ENCODE measurements at places on chromosomes 3 and 15.

DNA sequence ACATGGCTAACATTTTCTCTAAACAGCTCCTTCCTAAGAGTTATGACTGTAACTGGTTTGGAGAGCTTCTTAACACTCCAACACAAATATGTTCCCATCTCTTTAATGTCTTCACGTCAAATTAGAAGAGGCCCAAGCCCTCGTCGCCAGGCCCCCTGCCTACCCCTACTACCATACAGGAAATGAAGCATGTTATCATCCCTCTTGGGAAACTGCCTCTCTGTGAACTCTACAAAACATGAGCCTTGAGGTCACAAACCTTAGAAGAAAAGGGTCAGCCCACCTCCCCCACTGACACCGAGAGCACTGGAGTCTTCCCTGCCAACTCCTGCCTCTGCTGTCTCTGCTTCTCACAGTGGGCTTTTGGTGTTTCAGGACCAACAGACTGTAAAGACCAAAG, 243.1 kb upstream of the STT3B start:
- no peak for DNase-seq

- DNase-seq: peak; percentile 49
These were observed 20.1 kb upstream of the ZCWPW2 start for GRCh38 chr3:28328188-28329151.

DNA sequence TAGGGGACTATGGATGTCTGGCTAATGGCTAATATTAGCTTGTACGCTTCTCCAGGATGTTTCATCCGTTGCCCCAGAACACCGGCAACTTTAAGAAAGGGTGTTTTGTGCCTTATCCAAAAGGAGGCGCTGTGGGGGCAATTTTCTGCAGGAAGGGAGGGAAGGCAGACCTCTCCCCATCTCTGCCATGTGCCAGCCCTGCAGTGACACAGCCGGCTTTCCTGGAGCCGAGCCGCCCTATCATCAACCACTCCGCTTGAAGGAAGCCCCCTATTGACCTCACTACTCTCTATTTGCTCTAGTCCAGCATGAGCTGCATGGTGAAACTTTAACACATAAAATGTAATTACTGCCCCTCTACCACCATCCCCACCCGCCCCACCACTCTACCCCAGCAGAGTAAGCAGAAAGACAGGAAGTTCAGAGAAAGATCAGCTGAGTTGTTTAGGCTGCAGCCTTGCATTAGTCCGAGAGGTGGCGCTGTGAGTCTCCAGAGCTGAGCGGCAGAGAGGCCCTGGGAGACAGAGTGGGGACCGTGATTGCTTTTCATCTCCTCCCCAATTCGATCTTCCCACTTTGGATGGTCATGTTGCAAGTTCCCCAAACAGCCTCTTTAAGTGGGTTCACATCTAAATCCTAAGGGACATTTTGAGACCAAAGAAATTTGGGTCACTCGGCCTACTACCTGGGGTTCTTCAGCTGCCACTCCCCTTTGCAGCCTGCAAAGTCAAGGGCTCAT, 24.5 kb upstream of the RAD18 start:
- DNase-seq: peak; percentile 66

- peak; percentile 56 for DNase-seq
These were observed 84.8 kb downstream of the SMAD3 start for GRCh38 chr15:67150023-67150860.

DNA sequence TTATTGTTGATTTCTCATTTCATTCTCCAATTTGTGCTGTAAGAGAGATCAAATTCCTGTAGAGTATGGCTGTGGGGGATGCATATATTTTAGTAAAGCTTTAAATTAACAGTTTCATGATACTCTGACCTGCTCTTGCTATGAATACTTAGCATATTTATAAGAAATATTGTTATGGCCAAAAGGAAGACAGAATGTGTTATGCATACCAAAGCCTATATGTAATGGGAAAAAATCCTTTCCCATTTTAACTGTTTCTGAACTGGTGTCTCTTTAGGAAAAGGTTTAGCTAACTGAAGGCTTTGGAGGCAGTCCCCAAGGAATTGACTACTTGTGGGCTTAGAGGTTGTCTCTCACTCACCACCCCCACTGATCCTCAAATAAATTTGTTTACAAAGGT, 59.2 kb downstream of the CADPS start:
- DNase-seq: no peak

DNA sequence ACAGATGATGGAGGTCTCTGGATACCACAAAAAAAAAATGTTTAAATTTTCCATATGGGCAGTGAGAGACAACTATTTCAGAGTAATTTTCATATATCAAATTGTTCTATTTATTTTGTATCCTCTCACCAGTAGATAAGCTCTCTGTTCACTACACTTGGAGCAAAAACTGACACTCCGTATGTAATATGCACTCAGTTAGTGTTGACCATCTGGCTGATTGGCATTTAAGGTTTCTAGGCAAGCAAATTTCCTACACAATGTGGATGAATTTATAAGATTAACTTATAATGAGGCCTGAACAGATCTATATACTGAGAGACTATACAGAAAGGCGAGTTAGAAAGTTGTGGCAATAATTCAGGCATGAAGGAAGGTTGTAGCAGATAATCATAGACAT, 836.5 kb upstream of the SEMA6D start:
- DNase-seq: no peak

GRCh38 chr3:122892118-122892960, 97.5 kb downstream of the SLC49A4 start:
- DNase-seq: no peak

GRCh38 chr3:171831936-171832335, 11.2 kb upstream of the TMEM212 start:
- DNase-seq: no peak

- peak; percentile 76 for DNase-seq
These were observed 1.4 kb downstream of the FURIN start for GRCh38 chr15:90869601-90870353.

DNA sequence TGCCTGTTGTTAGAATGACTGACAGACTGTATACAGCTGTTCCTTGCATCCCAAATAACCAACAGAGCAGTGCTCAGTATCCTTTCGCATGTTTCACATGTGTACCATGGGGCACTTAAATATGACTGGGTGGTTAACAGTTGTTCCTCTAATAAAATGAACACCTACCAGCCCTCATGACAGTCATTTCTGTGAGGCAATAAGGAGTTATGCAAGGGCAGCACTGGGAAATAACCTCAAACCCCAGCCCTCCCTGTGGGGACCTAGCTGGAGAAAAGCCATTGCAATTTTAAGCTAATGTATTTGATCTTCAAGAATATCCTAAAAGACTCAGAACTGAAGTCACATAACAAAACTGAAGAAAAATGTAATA, 7.3 kb downstream of the RFT1 start:
- no peak for DNase-seq

DNA sequence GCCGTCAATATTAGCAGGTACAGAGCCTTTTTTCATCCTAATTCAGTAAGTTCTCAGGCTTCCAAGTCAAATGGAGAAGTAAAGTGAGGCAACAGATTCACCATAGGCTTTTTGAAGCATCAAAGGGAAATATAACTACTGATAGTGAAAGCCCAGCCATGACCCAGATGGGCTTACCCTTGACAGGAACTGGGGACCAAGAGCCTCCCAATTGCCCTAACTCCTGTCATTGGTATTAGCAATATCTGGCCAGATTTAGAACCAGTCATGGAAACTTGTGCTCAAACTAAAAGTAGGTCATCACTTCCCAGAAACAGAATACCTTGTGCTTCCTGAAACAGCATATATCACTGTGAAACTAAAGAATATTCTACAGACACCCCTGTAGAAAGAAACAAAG, 33.0 kb downstream of the NME9 start:
- peak; percentile 64 for DNase-seq

- no peak for DNase-seq
These were observed 85.9 kb downstream of the TNIK start for GRCh38 chr3:171374260-171374659.

- no peak for DNase-seq
These were observed 843 bp downstream of the CHRNA5 start for GRCh38 chr15:78565951-78566774.

GRCh38 chr15:62769604-62770003, 272.9 kb upstream of the TPM1 start:
- no peak for DNase-seq
